ENCODE measurements at places on chromosomes 7 and 10.

DNA sequence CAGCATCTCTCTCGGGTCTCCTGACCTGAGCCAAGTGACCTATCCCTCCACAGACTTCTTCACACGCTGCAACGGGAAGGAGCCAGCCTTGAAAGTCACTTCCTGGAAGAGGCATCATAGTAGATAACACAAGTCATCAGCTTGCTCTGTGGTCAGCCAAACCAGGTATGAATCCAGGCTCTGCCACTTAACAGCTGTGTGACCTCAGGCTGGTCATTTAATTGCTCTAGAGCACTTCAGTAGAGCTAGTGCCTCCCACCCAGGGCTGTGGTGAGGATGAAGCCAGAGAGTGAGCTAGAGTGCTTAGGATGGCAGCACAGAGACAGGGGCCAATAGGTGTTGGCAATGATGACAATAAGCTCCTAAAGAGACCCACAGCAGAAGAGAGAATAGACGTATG lies 247.7 kb upstream of the ZMIZ1 start:
- DNase-seq, result no peak

GRCh38 chr7:106313456-106313901 lies 28.7 kb upstream of the NAMPT start:
- no peak for DNase-seq

DNA sequence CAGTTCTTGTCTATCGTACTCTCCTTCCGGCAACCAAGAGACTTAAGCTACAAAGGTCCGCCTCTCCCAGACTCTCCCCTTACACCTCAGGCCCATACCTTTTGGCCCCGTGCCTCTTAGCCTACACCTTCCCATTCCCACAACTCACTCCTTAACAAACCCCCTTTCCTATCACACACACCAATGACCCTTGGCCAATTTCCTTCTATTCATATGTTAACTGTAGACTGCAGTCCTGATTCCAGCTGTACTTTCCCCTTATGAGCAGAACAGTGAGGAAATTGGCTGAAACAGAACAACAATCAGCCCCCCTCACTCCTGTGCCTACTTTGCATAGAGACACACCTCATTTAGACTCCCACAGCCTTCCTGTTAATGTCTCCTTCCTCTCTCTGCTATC lies 1.4 kb upstream of the TMEM139 start:
- no peak for DNase-seq

DNA sequence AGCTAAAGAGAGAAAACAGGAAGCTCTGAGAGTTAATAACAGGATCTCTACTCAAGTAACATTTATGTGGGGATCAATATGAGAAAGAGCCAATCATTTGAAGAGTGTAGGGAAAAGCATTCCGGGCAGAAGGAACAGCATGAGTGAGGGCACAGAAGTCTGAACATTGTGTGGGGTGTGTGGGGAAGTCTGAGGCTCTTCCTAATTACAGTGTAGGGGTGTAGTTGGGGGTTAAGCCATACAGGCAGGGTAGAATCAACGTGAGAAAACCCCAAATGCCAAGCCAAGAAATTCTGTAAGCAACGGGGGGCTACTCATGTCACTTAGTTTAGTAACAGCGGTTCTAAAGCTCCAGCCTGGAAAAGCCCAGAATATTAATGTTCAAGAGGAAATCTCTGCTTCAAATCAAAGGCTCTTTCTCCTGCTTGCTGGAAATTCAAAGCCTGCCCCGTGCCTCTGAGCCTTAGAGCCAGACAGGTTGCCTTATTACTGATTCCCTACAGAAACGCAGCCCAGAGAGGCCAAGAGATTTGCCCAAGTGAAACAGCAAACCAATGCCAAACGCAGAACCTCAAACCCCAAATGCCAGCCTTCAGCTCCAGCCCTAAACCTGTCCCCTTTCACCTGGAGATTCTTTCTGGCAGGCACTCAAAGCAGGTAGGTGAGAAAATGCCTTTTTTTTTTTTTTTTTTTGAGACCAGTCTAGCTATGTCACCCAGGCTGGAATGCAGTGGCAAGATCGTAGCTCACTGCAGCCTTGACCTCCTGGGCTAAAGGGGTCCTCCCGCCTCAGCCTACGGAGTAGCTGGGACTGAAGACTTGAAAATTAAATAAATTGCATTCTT lies 36.1 kb downstream of the DNAJB12 start:
- DNase-seq, result no peak

DNA sequence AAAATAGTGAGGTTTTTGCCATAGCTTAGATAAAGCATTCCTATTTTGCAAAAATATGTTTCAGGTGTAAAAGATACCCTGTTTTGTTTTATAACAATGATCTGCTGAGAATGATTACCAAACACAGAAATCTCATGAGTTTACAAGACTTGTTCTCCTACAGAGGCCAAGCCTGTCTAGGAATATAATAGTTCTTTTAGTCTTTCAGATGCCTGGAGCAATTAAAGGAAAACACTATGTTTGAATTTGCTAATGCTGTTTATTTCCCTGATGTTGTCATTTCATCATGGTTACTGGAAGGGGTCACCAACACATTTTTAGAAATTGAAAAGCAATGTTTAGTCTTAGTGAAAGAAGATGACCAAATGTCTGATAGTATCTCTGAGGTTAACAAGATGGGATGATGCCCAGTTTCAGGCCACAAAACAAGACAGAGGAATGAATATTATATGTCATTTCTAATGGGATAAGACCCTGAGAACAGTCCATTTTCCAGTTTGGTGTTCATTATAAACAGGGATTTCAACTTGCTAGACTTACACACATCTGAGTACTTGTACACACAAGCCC lies 559.9 kb downstream of the INHBA start:
- DNase-seq, result no peak

- DNase-seq, result no peak
Observed at GRCh38 chr10:86798611-86799010, 42.2 kb downstream of the BMPR1A start.

DNA sequence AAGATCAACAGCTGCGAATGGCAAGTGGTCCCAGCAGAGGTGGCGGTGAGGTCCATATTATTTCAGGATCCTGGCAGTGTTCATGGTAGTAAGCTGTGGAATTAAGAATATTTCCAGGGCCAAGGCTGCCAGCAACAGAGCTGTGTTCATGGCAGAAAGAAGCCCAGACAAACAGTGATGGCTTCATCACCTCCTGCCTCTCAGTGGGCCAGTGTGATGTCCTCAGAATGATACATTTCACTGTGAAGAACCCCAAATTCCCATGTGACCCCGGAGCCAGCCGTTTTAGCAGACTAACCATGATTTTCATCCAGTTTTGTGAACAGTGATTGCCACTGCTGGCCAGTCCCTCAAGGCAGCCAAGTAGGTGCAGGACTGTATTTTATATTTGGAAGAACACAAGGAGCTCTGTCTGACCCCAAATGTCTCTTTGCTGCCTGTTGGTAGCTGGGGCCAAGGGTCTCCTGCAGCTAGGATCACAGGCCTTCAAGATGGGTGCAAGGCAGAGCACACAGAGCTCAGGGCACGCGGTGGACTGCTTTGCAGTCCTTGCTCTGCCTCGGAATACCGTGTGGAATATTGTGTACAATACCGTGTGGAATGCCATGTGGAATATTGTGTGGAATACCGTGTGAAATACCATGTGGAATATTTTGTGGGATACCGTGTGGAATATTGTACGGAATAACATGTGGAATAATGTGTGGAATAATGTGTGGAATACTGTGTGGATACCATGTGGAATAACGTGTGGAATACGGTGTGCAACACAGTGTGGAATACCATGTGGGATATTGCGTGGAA lies 132.3 kb upstream of the CHST15 start:
- no peak for DNase-seq

GRCh38 chr7:11300241-11300640 lies 326.6 kb downstream of the PHF14 start:
- DNase-seq, result no peak

DNA sequence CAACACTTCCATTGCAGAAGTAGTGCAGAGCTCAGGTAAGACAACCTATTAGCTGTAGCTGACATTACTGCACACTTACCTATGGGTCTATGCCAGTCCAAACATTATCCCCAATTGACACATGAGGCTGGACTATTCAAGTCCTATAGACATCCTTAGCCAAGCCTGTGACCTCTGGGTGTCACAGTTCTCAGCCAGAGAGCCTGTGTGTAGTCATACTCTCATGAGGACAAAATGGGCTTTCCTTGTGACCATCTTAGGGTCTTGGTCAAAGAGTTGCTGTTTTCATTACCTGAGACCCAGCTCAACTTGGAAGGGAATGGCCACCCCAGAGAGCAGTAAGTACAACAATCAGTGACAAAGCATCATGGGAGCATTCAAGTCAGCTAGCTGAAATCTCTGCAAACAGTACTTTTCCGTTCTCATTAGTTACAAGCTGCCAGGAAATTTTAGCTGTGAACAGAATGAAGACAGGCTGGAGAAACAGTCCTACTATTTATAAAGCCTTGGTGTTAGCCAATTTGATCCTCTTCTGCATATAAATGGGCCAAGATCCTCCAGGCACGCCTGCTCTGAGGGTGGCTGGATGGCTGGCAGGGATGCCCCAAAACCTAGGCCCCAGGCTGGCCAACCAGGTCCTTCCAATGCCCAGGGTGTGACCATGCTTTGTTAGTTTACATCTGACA lies 44.3 kb downstream of the NUDCD3 start:
- no peak for DNase-seq

All from NCI-H2029 treated with DMSO at 0.1 percent for 48 hours (cell line).